ENCODE measurements at places on chromosomes 3 and 15.
A peak's percentile ranks its signal among the peaks of the same experiment; 100 is the strongest.

- DNase-seq: no peak
Observed at GRCh38 chr15:74903676-74904075, 3.0 kb downstream of the FAM219B start.

DNA sequence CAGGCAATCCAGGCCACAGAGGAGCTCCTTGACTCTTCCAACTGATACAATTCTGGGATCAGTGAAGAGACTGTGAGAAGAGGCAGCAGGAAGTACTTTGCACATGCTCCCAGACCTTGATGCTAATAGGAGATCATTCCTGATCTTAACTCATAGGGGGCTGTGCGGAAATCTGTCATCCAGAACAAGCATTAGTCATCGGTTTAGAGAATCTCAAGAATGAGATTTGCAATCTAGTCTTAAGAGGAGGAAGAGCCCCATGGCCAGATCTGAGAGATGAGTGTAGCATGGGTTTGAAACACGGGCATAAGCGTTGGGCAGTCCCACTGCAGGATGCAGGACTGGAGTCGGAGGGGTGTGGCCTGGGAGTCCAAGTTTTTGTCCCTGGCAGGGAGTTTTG is 1081.1 kb downstream of the NAALADL2 start:
- no peak for DNase-seq

DNA sequence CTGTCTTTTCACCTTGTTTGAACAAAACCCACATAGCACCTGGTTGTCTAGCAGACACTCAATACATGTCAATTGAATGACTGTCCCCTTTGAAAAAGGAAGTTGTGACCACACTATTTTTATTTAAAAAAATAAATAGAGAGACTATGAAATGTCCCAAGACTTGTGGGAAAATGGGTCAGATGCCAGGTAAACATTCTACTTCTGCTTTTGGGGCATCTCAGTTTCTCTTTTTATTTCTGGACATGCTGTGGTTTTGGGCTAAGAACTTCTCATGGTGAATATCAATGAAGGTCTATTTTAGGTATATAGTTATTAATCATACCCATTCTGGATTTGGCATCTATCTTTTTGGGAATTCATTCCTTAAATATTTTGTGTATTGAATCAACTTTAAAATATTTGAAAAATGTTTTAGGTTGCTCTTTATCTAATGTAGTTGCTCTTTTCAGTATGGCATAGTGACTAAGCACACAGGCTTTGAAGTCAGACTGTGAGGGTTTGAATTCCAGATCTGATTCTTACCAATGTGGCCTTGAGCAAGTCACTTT is 4.4 kb downstream of the TMEM45A start:
- no peak for DNase-seq

DNA sequence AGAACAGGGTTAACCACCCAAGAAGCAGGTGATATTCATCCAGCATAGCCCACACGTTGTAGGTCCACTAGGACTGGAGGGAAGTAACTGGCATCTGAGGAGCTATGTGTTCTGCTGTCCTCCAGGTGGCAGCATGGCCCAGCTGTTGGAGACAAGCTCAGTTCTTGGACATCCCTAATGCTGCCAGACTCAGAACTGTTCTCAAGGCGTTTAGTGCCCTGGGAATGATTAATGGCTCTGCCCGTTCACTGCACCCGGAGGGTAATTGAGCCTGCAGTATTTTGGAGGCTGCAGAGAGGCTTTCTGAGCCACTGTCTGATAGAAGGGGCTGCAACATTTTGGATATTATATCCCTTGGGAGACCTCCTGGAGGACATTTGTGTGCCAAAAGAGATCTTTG is 521.3 kb upstream of the SEMA6D start:
- DNase-seq: peak; percentile 27

- DNase-seq: no peak
Observed at GRCh38 chr3:140205598-140205997, 270.6 kb downstream of the CLSTN2 start.

- DNase-seq: peak; percentile 94
Observed at GRCh38 chr15:26082221-26083109, 219.3 kb upstream of the ATP10A start.

- DNase-seq: no peak
Observed at GRCh38 chr3:72274493-72275330, 489.8 kb upstream of the PROK2 start.

GRCh38 chr15:72958634-72959033 is 93.6 kb upstream of the NEO1 start:
- no peak for DNase-seq

DNA sequence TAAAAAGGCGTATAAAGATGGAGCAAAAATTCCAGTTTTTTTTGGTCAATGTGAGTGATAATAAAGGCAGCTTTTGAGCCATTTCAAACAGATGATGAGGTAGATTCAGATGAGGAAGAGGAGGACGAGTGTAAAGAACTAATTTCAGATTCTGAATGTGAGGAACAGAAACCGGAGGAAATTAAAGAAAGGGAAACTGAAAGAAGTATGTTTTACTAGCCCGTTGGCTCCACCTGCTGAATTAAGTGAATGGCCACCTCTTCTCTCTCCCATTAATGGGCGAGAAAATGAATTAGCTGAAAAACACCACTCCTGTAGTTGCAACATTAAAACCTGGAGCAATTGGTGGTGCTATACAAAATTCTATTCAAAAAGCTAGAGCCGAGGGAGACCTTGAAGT is 55.4 kb downstream of the CYP19A1 start:
- DNase-seq: no peak

- no peak for DNase-seq
Observed at GRCh38 chr3:179608931-179609720, 4.5 kb downstream of the NDUFB5 start.

DNA sequence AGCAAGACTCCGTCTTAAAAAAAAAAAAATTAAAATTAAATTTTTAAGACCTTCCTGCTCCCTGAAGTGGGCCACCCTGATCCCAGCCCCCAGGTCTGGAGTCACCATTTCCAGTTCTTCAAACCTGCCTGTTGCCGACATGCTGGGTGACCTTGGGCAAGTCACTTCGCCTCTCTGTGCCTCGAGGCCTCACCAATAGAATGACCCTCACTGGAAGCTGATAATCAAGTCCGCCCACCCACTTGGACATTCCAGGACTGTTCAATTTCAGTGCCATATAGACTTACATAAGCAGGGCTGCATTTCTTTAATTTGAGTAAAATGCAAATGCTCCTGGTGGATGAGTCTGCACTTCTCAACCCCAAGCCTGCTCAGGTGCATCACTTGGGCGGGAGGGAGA is 39.3 kb upstream of the FURIN start:
- DNase-seq: no peak

GRCh38 chr3:149512073-149512782 is 37.7 kb downstream of the TM4SF4 start:
- peak; percentile 8 for DNase-seq

GRCh38 chr15:57500256-57500655 is 91.4 kb upstream of the MYZAP start:
- no peak for DNase-seq

DNA sequence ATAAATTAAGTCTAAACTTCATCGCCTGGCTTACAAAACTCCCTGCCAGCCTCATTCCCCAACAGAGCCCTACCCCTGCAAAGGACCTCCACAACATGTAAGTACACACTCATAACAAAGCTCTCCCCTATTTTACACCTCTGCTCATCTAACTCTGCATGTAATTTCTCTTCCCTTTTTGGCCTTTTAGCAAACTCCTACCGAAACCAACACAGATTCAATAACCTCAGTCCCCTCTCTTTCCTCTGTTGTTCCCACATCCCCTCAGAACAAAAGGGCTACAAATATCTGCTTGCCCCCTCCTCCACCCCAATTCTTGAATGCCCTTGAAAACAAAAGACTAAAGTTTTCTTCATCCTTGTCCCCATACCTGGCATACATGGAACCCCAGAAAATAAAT is 662 bp downstream of the UBL7 start:
- no peak for DNase-seq

DNA sequence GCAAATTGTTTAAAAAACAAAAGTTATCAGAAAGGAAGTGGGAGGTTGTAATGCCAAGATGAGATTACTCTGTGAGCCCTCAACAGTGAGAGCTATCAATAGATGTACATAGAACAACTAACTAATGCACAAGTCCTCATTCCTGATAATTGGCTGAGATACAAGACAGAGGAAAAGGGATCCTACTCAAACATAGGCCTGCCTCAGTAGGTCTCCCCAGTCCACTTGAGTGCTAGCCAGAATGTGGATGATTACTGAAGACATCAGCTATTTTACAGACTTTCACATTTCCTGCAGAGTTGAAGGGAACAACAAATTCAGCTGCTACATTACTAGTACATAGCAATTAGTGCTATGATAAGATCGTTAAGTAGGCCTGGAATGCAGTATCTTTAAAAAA is 981.9 kb downstream of the TUSC7 start:
- no peak for DNase-seq

DNA sequence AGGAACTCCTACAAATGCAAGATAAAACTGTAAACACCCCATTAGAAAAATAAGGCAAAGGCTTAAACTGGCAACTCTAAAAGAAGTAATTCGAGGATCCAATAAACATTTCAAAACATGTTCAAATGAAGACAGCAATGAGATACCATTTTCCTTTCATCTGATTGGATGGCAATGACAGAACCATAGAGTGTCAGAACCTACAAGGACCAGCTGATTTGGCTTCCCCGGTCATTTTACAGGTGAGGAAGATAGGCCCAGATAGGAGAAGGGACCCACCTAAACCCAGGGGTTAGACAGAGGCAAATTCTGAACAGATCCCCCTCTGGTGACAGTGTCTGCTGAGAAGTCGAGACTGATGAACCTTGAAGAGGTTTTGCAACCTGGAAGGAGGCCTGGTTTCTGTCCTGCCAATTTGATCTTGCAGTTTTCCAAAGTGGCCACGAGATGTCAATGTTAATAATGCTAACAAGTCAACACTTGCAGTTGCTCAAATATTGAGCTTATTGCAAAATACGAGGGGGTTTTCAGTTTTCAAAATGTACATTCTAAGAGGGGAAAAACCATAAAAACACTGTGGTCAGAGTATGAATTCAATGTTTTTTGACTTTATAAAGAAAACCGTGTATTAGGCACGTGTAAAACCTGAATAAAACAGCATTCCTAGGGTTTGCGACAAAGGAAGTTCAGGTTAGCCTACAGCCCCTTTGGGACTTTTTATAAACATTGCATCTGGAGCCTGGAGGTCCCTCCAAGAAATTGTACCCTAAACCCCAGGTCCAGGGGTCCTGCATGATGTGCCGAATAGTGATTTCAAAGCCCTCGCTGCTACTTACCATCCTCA is 21.5 kb downstream of the CFAP161 start:
- DNase-seq: no peak

DNA sequence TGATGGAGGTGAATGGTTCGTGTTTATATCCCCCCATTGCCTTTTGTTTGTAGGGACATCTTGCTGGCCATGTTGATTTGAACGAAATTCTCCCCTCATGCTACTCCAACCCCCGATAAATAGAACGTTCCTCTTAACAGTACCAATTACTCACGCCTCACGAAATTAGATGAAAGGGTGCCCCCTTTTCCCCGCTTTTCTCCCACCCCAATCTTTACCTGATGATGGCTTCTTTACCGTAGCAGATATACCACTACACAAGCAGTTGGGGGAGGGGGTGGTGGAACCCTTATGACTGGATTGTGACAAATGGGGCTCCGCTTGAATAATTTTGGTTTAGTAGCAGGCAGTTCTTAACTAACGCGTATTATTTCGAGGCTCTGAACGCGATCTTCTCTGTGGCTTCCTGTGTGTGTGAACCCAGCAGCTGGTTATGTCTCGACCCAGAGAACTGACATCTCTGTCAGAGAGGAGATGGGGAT is 1.1 kb downstream of the PIAS1 start:
- peak; percentile 49 for DNase-seq

- no peak for DNase-seq
Observed at GRCh38 chr15:59594493-59594942, 17.1 kb upstream of the GCNT3 start.

DNA sequence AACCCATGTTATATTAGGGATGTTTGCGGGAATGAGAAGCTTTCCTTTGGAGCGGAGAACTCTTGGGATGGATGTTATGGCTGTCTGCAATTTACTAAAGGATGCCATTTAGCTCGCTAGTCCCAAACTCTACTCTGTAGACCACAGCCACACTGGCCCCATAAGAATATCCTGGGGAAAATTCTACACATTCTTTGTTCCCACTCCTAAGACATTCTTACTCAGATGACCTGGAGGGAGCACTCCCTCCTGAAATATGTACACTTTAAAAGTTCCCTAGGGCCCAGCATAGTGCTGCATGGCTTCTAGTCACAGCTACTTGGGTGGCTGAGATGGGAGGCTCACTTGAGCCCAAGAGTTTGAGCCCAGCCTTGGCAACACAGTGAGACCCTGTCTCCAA is 288.7 kb upstream of the RORA start:
- no peak for DNase-seq

- DNase-seq: no peak
Observed at GRCh38 chr15:87736891-87737389, 519.6 kb downstream of the NTRK3 start.

DNA sequence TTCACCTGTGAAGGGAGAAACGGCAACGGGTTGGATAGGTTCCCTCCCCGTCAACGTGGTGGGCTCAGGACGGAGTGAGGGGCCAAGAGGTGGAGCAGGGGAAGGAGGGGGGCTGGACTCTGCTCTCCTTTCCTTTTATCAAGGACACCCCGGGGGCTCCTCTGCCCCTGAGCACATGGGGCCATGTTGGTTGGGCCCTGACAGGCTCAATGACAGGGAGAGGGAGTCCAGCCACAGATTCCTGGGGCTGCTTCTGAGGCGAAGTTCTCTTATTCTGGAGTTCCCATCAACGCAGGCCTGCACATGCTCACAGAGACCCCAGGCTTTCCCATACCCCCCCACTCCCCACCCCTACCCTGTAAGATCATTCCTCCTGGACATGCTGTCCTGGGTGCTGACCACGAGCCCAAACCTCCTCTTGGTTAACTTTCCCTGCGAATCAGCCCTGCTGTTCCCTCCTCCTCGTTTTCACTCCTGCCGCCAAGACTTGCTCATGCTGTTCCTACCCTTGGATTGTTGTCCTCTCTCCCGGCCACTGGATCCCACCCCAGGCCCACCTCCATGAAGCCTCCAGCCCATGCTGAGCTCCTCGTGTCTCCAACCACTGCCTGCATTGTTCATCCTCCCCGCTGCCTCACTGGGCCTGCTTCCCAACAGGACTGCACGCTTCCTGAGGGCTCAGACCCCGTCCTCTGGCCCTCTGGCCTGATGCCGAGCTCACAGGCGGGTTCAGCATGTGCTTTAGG is 61.2 kb downstream of the SENP2 start:
- DNase-seq: no peak

DNA sequence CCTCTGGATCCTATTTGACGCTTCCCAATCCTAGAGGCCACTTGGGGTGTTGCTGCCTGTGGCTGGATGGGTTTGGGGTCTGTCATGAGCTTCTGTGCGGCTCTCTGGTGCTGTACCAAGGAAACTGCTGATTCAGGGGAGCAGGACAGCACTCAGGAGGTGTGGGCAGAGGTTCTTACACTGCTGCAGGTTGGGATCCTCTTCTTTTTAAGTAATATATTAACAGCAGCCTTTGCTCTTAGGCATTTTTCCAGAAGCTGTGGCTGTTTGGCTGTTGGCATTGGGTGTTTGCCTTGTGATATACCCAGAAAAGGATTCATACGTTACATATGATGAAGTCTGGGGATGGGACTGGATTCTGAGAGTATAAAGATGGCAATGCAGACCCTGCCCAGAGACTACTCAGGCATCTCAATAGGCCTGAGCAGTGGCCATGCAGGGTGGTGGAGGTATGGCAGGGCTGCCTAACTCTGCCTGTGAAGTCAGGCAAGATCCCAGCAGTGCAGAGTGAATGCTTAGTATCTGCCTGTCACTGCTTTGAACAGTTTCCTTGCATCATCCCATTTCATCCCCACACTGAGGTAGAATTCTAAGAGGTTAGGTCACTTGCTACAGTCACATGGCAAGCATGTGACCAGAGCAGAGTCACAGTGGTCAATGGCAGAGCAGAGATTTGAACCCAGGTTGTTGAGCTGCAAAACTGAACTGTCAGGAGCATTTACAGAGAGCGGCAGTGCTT is 3.9 kb downstream of the ABHD6 start:
- DNase-seq: no peak
